ENCODE measurements at places on chromosomes 3 and 15.

DNA sequence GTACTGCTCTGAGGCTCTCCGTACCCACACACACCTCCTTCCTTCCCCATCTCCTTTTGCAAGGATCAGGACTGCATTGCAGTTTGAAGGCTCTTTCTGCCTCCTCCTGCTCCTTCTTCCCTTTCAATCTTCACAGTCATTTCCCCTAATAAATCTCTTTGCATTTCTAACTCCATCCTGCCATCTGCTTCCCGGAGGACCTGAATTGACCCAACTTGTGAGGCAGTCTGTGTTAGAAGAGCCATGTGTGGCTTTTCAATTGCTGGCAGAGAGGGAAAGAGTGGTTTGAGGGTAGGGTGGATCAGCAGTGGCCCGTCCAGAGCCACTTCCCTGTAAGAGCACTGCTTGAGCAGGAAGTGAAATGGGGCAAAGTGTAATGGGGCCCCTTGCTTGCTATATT is 35.8 kb downstream of the ANAPC13 start:
- no peak for DNase-seq

DNA sequence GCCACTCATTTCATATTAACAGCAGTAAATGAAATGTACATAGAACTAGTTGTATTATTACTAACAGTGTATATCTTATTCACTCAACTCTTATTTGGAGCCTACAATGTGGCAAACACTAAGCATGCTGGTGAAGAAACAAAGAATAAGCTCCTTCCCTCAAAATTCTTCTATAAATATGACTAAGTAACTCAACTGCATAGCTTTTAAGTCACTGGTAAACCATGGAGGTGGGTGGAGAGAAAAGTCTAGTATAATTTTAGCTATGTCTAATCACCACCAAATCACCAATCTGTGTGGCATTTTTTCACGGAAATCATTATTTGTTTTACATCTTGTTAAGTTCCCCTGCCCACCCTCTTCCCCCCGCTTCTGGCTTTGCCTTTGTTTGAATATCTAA is 17.5 kb downstream of the COPS2 start:
- no peak for DNase-seq

DNA sequence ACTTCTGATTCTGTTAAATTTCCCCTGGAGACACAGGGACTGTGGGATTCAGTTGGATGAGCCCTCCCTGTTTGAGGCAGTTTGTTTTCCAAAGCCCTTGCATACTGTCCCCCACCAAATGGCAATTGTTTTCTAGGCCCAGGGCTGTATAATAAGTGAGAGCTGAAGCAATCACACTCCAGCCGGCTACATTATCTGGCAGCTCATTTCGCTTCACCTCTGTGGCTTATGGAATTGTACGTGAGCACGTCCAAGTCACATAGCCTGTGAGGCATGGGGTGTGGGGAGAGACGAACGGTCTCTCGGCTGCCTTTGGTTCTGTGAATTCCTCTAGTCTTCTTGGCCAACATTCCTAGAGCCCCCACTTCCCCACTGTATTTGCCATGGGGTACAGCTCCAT is 10.7 kb downstream of the RBP2 start:
- no peak for DNase-seq

DNA sequence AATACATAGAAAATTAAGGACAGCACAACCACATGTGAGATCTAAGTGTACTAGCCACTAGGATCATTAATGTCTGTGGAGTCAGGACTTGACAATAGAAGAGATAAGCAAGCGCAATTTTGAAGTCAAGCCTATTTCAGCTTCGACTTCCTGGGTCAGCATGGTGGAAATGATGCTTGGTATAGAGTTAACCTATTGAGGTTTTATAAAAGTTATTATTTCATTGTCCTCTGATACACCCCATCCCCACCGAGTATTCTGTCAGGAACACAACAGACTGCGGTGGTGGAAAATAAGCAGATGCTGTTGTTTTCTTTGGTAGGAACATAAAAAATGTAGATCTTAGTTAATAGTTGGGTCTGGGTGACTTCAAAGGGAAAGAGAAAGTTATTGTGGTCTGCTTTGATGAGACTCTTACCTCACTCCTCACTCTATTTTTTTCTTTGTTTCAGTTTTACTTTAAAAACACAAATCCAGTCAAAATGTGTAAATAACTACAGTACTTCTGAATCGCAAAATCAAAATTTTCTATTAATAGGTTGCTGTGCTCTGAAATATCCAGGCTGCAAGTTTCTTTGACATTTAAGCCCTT is 82.1 kb downstream of the IL5RA start:
- DNase-seq = no peak

DNA sequence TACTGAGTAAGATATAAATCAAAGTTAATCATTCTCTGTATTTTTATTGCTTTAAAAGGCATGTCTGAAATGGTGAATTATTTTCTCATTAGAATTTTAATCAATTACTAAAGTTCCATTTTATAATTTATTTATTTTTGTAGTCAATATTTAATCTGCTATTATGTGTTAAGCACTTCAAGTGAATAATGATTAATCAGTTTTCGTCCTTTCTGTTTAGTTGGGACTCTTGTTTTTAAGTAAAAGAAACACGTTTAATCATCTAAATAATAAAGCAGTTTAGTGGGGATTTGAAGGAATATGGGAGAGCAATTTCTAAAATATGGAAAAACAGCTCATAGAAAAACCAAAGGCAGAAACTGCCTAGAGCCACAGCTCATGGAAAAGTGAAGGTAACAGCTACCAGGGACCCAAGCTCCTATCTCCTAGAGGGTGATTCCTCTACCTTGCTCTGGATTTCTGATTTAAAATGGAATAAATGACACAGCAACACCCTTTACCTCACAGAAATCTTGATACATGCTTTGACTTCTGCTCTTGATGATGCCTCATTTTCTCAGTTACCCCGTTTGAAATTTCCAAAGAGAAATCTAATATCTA is 28.0 kb upstream of the SUCNR1 start:
- no peak for DNase-seq

- no peak for DNase-seq
These were observed 240.7 kb downstream of the SHOX2 start for GRCh38 chr3:157865352-157866000.

DNA sequence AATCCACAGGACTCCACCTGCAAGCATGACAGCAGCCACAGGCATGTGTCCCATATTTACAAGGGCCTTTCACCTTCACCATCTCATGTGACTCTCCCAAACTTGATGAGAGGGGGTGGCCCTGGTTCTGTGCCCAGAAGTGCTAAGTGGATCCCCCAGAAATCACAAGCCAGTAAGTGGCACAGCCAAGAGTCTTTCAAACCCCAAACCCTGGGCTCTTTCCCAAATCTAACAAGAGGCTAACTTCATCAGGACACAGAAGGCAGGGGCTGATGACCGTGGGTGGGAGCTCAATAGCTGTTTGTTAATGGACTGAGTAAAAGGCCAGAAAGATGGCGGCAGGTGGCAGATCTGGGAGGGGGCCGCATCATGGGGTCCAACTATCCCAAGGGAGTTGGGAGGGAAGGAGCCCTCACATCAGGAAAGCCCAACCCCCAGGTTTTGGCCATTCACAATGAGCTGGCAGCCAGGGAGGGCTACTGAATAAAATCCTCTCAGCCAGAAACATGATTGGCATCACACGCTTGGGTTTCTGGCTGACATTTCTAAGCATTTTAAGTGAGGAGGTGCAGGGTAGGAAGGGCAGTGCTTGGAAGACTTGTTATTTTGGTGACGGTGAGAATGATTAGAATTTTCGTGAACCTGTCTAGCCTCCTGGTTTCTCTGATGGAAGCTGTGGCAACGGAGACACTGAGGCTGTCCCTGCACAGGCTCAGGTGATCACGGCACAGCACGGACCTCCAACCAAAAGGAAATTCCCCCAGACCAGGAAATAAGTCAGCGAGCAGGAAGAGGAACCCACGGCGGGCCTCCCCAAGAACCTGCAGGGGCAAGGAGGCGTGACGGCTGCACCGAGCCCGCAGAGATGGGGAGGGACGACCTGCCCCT is 109.3 kb downstream of the OXNAD1 start:
- DNase-seq = no peak
